ENCODE measurements at places on chromosomes 1 and 21.

GRCh38 chr1:168555508-168556046 is 11.8 kb upstream of the XCL2 start:
- peaks cover 48% of the 10 kb centered on the region for H3K4me1 ChIP-seq
- H3K36me3 ChIP-seq: no peaks in the 10 kb centered on the region
- H3K27me3 ChIP-seq: no peaks in the 10 kb centered on the region

- peaks cover 44% of the 10 kb centered on the region for H3K4me1 ChIP-seq
- no peaks in the 10 kb centered on the region for H3K27me3 ChIP-seq
- no peak overlapping the region for H3K27ac ChIP-seq
- H3K4me3 ChIP-seq: no peak overlapping the region
- DNase-seq: no peak
- peaks cover 15% of the 10 kb centered on the region for H3K36me3 ChIP-seq
Observed at GRCh38 chr1:225915538-225915991, 8.5 kb downstream of the PYCR2 start.

DNA sequence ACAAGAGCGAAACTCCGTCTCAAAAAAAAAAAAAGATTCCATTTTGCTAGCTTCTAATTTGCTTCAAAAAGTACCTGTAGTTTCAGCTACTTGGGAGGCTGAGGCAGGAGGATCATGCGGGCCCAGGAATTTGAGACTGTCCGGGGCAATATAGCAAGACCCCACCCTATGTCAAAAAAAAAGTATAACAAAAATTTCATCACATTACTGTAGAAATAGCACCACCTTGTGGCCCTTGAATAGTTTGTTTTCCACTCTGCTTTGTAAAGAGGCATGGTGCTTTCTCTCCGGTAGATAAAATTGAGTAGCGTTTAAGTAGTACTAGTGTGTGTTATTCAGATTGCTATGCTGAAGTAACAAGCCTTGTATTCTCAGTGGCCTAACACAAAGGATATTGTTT is 18.2 kb upstream of the MSTO1 start:
- no peaks in the 10 kb centered on the region for H3K4me1 ChIP-seq
- no peak overlapping the region for H3K27ac ChIP-seq
- H3K4me3 ChIP-seq: no peak overlapping the region
- DNase-seq: no peak

DNA sequence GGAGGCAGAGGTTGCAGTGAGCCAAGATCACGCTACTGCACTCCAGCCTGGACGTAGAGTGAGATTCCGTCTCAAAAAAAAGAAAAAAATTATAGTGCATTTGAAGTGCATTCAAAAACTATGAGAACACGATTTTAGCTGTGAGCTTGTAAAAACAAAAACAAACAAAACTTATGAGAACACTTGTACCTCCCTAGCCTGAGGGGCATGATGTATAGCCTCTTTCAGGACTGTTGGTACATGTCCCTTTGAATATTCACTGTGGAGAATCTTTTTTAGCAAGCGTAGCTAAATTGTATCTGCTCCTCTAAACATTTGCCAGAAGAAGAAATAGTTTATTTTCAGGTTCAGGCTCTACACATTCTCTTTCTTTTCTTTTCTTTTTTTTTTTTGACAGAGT is 9.5 kb upstream of the DEGS1 start:
- H3K27me3 ChIP-seq: no peaks in the 10 kb centered on the region
- DNase-seq: no peak
- no peak overlapping the region for H3K27ac ChIP-seq
- H3K4me1 ChIP-seq: peaks cover 42% of the 10 kb centered on the region

DNA sequence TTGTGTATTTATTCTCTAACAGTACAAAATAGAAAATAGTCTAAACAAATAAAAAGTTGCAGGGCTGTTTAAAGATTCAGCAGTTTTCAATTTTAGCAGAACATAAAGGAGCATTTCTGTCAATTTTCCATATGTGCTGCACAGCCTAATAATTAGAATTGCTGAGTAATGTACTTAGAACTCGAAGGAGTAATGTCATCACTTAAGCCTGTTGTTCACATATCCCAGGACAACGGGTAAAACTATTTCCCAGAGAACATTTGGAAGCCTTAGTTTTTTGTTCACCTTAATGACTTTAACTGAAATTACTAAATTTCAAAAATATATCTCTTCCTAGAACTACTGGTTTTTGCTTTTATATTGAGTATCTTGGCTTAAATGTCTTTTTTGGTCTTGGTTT is 81.6 kb downstream of the ZP4 start:
- H3K36me3 ChIP-seq: no peaks in the 10 kb centered on the region
- H3K27ac ChIP-seq: no peak overlapping the region
- no peaks in the 10 kb centered on the region for H3K4me1 ChIP-seq
- no peak overlapping the region for H3K4me3 ChIP-seq

DNA sequence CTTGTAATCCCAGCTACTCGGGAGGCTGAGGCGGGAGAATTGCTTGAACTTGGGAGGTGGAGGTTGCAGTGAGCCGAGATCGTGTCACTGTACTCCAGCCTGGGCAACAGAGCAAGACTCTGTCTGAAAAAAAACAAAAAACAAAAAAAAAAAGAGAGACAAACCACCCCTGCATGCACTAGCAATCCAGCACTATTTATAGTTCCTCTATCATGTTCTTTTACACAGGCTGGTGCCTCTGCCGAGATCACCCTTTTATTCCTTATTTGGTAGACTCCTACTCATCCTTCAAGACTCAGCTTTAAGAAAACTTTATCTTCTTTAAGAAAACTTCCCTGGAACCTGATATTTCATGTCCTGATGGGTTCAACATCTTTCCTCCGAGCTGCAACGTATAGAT is 10.8 kb downstream of the FMO5 start:
- H3K27me3 ChIP-seq: no peaks in the 10 kb centered on the region
- H3K4me3 ChIP-seq: no peak overlapping the region
- no peaks in the 10 kb centered on the region for H3K4me1 ChIP-seq
- no peak for DNase-seq

DNA sequence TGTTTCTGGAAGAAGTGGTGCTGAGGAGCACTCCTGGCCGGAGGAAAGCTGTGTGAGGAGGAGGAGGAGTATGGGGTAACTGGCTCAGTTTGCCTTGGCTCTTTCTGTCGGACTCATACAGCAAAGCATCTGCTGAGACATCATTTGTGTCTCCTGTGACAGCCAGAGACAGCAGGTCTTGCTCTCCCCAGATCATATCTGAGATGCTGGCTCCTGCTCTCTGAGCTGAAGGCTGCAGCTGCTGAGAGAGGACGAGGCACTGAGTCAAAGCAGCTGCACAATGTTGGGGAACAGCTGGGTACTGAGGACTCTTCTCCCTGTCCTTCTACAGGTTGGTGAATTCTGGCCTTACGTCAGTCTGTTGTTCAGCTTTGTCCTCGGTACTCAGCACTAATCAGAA is 14.3 kb downstream of the OR2B11 start:
- H3K4me1 ChIP-seq: no peaks in the 10 kb centered on the region
- no peak for DNase-seq
- H3K4me3 ChIP-seq: no peak overlapping the region
- H3K36me3 ChIP-seq: peaks cover 28% of the 10 kb centered on the region

GRCh38 chr1:194024659-194025058 is 838.2 kb upstream of the B3GALT2 start:
- peaks cover 4% of the 10 kb centered on the region for H3K36me3 ChIP-seq
- H3K27ac ChIP-seq: no peak overlapping the region
- no peak overlapping the region for H3K4me3 ChIP-seq
- H3K4me1 ChIP-seq: peaks cover 1% of the 10 kb centered on the region
- no peak for DNase-seq

- no peaks in the 10 kb centered on the region for H3K4me1 ChIP-seq
- no peak overlapping the region for H3K27ac ChIP-seq
- no peak for DNase-seq
- H3K4me3 ChIP-seq: no peak overlapping the region
Observed at GRCh38 chr1:64073705-64074104, 129.7 kb upstream of the UBE2U start.

DNA sequence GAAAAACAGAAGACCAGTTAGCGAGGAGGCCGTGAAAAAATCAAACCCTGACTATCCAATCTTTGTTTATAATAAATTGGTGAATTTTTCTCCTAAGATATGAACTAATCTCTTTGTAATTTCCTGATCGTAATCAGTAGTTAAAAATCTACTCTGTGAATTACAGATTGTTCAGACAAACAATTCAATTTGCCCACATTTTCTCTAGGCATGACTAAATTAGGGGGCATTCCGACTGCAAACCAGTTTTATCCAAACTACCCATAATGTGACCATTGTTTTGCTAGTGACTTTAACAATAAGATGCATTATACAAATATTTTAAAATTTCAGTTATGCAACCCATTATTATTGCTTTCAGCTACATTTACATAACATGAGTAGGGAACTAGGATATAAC is 546.9 kb upstream of the ADAMTS5 start:
- no peaks in the 10 kb centered on the region for H3K27me3 ChIP-seq
- H3K27ac ChIP-seq: no peak overlapping the region
- no peaks in the 10 kb centered on the region for H3K4me1 ChIP-seq
- no peak overlapping the region for H3K4me3 ChIP-seq

- no peak for DNase-seq
- no peaks in the 10 kb centered on the region for H3K4me1 ChIP-seq
- no peak overlapping the region for H3K4me3 ChIP-seq
- H3K27me3 ChIP-seq: no peaks in the 10 kb centered on the region
- H3K27ac ChIP-seq: no peak overlapping the region
Observed at GRCh38 chr1:38083541-38083940, 36.9 kb upstream of the POU3F1 start.

- no peak for DNase-seq
- H3K36me3 ChIP-seq: no peaks in the 10 kb centered on the region
- H3K27me3 ChIP-seq: peaks cover 5% of the 10 kb centered on the region
- no peak overlapping the region for H3K27ac ChIP-seq
Observed at GRCh38 chr1:12690156-12690555, 25.8 kb upstream of the AADACL3 start.

GRCh38 chr1:4590756-4591155 is 63.7 kb upstream of the AJAP1 start:
- H3K36me3 ChIP-seq: no peaks in the 10 kb centered on the region
- H3K27me3 ChIP-seq: peaks cover 18% of the 10 kb centered on the region
- H3K4me3 ChIP-seq: no peak overlapping the region
- no peak for DNase-seq
- no peaks in the 10 kb centered on the region for H3K4me1 ChIP-seq
- H3K27ac ChIP-seq: no peak overlapping the region

- H3K27me3 ChIP-seq: no peaks in the 10 kb centered on the region
- no peak for DNase-seq
Observed at GRCh38 chr1:76164165-76164564, 89.6 kb downstream of the ST6GALNAC3 start.

DNA sequence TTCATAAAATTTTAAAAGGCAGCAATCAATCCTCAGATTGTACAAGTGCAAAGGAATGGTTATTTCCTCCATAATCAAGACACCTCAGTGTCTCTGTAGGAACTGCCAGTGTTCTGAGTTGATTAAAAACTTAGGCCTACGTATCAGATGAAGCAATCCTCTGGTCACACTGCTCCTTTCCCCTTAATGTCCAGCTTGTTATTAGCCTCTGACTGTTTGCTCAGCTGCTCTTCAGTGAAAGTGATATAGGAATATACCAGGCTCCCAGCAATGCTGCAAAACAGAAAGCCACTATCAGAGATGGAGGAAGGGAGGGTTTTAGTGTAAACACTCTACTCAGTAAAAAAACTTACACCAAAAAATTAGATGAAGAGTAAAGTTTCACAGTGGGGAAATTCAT is 49.8 kb downstream of the SLC35D1 start:
- peak overlapping the region; percentile 72 for H3K27ac ChIP-seq
- H3K4me3 ChIP-seq: no peak overlapping the region
- H3K36me3 ChIP-seq: no peaks in the 10 kb centered on the region
- peaks cover 8% of the 10 kb centered on the region for H3K4me1 ChIP-seq
- no peak for DNase-seq

- H3K27ac ChIP-seq: no peak overlapping the region
- no peak for DNase-seq
- H3K27me3 ChIP-seq: no peaks in the 10 kb centered on the region
- H3K4me1 ChIP-seq: no peaks in the 10 kb centered on the region
- H3K4me3 ChIP-seq: no peak overlapping the region
Observed at GRCh38 chr1:219476116-219476515, 136.8 kb downstream of the ZC3H11B start.

- no peak overlapping the region for H3K27ac ChIP-seq
- H3K27me3 ChIP-seq: no peaks in the 10 kb centered on the region
- peaks cover 2% of the 10 kb centered on the region for H3K4me1 ChIP-seq
- peaks cover 6% of the 10 kb centered on the region for H3K36me3 ChIP-seq
Observed at GRCh38 chr1:63634471-63634870, 41.3 kb downstream of the PGM1 start.

GRCh38 chr1:157095091-157095490 is 4.5 kb downstream of the ETV3L start:
- H3K36me3 ChIP-seq: no peaks in the 10 kb centered on the region
- H3K27me3 ChIP-seq: peaks cover under 1% of the 10 kb centered on the region
- H3K4me3 ChIP-seq: no peak overlapping the region
- DNase-seq: no peak
- no peak overlapping the region for H3K27ac ChIP-seq

GRCh38 chr1:31944205-31945089 is 6.3 kb upstream of the PTP4A2 start:
- H3K36me3 ChIP-seq: no peaks in the 10 kb centered on the region
- DNase-seq: peak; percentile 84
- H3K27ac ChIP-seq: peak overlapping the region; percentile 89

DNA sequence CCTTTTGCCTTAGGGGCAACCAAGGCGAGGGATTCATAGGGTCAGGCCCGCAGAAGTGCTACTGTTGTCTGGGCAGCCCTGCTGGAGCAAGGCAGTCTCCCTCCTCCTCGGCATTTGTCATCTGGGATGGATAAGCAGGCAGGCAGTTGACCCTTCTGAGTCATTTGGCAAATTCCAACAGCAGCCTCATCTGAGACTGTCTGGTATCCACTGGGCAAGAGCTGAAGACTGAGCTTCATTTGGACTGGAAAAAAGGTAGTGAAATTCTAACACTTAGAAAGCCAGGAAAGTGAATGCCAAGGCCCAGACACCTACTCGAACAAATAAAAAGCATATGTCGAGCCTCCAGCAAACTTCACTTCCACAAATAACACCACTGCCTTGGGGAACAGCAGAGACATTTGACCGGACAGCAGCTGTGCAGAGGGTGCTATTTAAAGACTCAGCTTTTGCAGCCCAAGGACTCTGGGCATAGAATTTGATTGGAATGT is 4.0 kb upstream of the ZBTB40 start:
- no peak overlapping the region for H3K4me3 ChIP-seq
- H3K4me1 ChIP-seq: peaks cover 10% of the 10 kb centered on the region
- no peaks in the 10 kb centered on the region for H3K36me3 ChIP-seq
- no peak for DNase-seq
- no peak overlapping the region for H3K27ac ChIP-seq
